ENCODE measurements at places on chromosomes 1 and 21.

DNA sequence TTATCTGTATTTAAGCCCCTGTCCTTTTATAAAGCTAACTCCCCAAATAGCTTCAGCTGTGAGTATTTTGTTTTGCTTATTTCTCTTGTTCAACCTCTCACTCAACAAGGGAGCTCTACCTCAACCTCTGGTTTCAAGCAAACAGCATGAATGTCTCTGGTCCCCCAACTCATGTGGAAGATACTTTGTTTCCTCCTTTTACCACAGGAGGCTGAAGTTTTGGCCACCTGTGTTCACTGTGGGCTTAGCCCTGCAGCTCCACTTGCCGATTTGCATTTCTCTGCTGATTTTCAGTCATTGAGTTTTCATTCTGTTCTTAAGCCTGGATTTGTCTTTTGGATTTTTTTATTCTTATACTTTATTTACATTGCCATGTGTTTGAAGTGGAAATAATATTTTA lies 613.1 kb downstream of the USP25 start:
- DNase-seq: no peak

- no peak for DNase-seq
Observed at GRCh38 chr1:58931756-58932155, 147.9 kb upstream of the JUN start.

DNA sequence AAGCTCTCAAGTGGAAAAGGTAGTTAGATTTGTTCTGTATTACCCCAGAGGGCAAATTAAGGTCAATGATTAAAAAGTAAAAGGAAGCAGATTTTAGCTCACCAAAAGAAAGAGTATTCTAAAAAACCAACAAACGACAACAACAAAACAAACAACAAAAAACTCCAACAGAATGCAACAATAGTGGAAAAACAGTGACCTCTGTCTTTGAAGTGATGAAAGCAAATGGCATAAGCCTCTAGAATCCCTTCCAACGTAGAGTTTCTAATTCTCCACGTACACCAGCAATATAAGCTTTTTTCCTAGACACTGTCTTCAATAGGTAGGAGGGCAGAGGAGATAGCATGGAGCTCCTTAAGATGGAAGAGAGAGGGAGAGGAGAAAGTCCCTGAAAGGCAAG lies 359.1 kb downstream of the TTLL7 start:
- no peak for DNase-seq

DNA sequence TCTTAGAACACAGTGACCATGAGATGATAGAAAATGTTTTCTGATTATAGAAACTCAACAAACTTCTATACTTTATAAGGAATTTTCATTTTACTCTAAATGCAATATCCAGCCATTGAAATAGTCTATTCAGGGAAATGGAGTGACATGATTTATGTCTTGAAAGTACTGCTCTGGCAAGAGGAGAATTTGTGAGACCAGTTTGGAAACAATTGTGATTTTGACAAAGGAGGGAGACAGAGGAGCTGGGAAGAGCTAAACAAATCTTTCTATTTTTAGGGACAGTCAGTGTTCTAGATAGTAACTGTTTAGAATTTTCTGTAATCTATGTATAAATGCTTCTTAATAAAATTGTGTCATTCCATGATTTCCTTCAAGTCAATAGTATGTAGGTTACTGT lies 252.3 kb downstream of the FMN2 start:
- DNase-seq: no peak

DNA sequence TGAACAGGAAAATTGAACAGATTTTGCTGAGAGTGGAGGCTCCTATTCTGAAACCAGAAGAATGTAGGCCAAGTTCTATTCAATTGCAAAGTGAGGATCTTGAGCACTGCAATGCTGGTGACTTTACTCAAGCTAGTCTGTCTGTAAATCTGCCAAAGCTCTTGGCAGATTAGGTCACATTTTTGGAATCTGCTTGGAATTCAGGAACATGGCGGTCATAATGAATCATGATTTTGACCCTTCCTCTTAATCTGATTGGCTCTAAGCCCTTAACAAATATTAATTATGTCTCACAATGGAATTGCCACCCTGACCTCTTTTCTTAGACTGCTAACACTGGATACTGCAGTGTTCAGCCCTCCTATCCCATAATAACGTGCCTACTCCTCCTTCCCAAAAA lies 7.2 kb upstream of the GNG12 start:
- no peak for DNase-seq

DNA sequence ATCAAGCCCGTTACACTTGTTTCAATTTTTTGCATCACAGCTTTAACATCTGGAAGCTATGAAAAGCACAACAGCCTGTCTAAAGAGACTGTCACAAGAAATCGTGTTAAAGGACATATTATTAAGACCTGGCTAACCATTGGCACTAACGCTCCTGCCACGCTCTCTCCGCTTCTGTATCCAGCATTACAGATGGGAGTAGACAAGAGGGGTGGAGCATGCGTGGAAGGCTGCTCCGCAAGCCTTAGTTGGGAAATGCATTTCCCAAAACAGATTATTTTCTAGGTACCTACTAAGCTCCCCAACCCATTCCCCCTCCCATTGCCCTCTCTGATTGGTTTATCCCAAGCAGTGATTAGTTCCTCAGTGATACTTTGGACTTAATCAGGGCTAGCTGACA lies 72.4 kb downstream of the NTNG1 start:
- DNase-seq: no peak

- DNase-seq: no peak
Observed at GRCh38 chr1:151711044-151711800, 5.4 kb downstream of the CELF3 start.

- DNase-seq: no peak
Observed at GRCh38 chr1:198367296-198367695, 173.2 kb downstream of the ATP6V1G3 start.

- no peak for DNase-seq
Observed at GRCh38 chr1:96987186-96987703, 265.7 kb downstream of the PTBP2 start.

DNA sequence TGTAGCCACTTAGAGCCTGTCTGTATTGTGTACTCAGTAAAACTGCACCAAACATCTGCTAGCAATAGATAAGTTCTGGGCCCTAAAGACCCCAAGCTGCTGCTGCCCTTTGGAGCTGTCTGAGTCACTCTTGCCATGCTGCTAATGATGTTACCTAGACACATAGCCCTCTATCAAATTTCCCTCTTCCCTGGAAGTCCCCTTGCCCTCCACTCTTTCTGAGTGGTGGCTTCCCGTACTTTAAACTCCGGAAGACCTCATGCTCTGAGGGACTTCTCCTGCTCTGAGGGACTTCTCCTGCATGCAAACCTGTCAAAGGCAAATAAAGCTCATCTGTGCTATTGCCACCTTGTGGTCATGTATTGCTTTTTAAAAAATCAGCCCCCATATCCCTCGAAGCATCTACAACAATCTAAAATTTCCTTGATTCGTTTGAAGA lies 34.0 kb downstream of the FH start:
- DNase-seq: no peak

- no peak for DNase-seq
Observed at GRCh38 chr1:156368889-156369684, at the start of gene RHBG. Gene RHBG (plus strand): TSS chr1:156369211. CDS start chr1:156369250, 39 bp downstream.

- DNase-seq: no peak
Observed at GRCh38 chr1:16145662-16146278, 10.1 kb downstream of the EPHA2 start.

GRCh38 chr21:34653522-34653921 lies 15.3 kb upstream of the CLIC6 start:
- DNase-seq: no peak

GRCh38 chr21:35400233-35400939 lies 351.3 kb upstream of the RUNX1 start:
- DNase-seq: peak; percentile 38

DNA sequence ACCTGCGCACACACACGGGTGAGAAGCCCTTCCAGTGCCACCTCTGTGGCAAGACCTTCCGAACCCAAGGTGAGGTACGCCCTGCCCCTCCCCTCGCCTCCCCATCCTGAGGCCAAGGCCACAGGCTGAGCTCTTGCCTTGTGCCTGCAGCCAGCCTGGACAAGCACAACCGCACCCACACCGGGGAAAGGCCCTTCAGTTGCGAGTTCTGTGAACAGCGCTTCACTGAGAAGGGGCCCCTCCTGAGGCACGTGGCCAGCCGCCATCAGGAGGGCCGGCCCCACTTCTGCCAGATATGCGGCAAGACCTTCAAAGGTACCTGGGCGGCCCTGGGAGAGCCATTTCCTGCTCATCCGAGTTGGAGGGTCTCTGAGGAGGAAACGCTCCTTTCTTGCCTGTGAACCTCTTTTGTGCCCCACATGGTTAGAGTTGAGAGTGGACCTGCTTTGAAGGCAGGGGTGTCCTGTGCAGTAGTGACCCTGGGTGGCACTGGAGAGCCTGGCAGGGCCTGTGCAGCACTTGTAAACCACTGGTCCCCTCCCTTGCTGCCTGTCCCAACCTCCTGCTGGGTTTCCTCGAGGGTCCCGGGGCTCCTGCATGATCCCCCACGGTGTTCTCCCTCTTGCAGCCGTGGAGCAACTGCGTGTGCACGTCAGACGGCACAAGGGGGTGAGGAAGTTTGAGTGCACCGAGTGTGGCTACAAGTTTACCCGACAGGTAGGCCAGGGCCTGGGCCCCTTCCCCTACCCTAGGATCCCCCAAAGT lies 8.5 kb downstream of the ZBTB48 start:
- DNase-seq: no peak

GRCh38 chr1:173467426-173467825 lies 9.7 kb upstream of the PRDX6 start:
- no peak for DNase-seq

DNA sequence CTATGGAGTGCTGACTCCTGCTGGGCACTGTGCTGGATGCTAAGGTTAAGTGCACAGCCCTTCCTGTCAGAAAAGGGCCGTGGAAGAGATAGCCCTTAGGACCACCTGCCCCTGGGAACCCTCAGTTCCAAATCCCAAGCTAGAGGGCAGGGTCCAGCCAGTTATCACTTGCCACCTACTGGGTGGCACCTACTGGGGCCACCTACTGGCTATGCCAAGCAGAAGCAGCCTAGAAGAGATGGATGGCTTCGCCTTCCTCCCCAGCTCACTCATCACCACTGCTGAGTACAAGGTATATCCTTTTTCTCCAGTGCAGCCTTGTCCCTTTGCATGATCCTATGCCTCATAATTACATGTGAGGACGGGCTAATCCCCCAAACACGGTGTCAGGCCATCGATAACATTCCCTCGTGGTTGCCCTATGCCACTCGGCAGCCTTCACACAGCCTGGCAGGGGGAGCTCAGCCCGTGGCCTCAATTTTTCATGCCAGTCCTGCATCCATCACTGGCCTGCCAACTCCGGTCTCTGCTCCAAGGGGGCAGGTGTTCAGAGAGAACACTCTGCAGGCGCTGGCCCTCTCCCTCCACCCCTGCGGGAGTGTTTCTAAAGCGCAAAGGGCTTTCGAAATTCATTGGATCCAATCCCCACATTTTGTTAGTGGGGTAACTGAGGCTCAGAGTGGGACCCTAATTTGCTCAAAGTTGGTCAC lies 49.0 kb downstream of the SYT2 start:
- no peak for DNase-seq

- no peak for DNase-seq
Observed at GRCh38 chr21:34558166-34558565, 46.2 kb upstream of the KCNE1 start.

- no peak for DNase-seq
Observed at GRCh38 chr1:2379733-2380404, 11.5 kb downstream of the MORN1 start.

DNA sequence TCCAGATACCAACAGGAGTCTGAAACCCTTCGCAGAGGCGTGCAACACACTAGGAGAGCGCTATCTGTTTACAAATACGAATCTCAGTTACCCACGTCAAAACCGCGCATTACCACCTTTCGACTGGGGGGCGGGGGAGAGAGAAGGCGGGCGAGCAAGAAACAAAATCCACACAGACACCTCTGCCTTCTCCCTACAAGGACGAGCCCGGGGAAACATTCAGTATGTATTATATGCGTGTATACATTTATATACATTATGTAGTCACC lies 722 bp downstream of the TUT4 start:
- DNase-seq: peak; percentile 51

DNA sequence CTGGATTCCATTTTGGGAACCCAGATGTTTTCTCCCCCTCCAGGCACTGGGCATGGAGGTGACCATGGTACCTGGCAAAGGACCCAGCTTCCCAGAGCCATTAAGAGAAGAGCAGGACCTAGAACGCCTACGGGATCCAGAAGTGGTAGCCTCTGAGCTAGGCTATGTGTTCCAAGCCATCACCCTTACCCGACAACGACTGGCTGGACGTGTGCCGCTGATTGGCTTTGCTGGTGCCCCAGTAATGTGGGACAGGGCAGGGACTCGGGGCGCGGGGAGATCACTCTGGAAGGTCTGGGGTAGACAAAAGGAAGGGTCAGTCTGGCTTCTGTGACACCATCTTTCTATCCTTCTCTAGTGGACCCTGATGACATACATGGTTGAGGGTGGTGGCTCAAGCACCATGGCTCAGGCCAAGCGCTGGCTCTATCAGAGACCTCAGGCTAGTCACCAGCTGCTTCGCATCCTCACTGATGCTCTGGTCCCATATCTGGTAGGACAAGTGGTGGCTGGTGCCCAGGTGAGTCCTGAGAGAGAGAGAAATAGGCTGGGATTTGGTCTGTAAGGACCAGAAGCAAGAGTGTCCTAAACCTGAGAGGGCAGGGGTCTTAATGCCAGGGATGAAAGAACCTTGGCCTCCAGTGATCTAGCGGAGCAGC lies 1.6 kb downstream of the UROD start:
- no peak for DNase-seq

DNA sequence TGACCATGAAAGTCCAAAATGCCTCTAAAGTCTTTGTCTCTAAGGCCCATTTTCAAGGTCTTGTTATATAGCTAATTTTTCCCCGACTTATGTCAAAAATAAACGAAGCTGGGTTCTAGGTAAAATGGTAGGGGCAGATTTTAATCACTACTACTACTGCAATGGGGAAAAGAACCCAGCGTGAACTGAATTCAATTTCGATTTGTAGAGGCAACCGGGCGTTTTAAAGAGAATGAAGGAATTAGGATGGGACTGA lies 536 bp upstream of the EXO1 start:
- DNase-seq: no peak

DNA sequence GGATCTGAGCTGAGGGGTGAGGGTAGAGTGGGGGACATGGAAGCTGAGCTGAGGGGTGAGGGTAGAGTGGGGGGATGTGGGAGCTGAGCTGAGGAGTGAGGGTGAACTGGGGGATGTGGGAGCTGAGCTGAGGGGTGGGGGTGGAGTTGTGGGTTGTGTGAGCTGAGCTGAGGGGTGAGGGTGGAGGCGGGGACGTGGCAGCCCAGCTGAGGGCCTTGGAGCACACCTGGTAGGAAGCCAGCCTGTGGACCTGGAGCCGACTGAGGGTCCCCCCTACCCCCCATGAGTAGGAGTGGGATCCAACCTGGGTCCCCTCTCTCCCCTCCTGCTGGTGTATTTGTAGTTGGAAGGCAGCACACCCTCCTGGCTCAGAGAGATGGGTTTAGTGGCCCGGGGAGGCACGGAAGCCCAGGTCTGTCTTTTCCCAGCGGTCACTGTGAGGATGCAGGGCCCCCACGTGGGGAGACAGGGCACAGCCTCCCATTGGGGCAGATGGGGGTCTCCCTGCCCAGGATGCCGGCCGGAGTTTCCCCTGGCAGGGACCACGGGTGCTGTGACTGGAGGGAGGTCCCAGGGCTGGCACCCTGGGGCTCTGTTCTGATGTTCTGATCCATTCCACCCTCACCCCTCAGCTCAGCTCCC lies 13.2 kb upstream of the NPHP4 start:
- DNase-seq: no peak

All from activated T-cell treated with anti-CD3 and anti-CD28 coated beads for 24 hours (primary cell).